Activated CD4-positive, CD25-positive, alpha-beta regulatory T cell treated with anti-CD3 and anti-CD28 coated beads, Interleukin-2, amount 50 U/mL, for 24 hours (primary cell): ENCODE measurements at places on chromosomes 3 and 15.

GRCh38 chr3:193928354-193929209, 207.4 kb upstream of the HES1 start:
- ATAC-seq, result no peak

GRCh38 chr15:70557521-70558258, 205.7 kb downstream of the UACA start:
- no peak for ATAC-seq

DNA sequence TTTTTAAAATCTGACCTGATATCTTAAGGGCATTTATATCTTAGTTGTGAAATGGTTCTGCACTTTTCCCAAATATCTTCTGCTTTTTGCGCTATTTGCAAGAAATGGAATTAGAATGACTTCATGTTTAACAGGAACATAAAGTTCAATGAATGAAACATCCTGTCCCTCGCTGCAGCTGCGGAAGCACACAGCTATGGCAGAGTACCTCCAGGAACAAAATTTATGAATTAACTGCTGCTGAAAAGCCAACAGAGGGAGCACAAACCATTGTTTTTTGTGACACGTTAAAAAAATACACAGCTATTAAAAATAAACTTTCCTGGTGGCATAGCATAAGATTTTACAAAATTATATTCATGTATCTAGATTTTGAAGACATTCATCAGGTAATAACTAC, 404.4 kb upstream of the MDFIC2 start:
- ATAC-seq, result no peak

- no peak for ATAC-seq
These were observed 109.1 kb downstream of the POLQ start for GRCh38 chr3:121436641-121437040.

GRCh38 chr15:67085818-67086636, 20.6 kb downstream of the SMAD3 start:
- peak; percentile 33 for ATAC-seq

GRCh38 chr3:114498539-114499370, 204.9 kb downstream of the TIGIT start:
- no peak for ATAC-seq

GRCh38 chr3:108271626-108272025, 24.7 kb upstream of the HHLA2 start:
- ATAC-seq, result no peak

DNA sequence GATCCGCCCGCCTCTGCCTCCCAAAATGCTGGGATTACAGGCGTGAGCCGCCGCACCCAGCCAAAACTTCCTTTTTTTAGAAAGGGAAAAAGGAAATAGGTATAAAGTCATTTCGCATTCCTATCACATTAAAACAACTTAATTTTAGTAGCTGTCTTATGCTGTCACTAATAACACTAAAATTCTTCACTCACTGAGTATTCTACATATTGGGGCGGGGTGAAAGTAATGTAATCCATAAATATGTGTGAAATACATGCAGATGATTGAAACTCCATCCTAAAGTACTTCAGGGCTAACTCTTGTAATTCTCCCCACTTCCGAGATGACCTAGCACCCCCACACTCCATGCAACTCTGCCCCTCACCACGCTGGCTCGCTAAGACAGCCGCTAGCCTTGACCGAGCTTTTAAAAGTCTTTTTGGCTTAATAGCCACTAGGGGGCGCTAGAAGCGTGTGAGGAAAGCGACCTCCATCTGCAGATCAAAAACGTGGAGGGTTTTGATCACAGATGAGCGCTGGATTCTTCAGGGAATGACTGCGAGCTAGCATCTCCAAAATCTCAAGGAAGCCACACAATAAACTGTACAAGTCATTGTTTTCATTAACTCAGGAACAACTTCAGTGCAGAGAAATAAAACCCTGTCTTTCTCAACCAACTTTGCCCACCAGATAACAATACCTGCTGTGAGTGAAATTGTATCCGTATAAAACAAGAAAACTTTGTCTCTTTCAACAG, 129.3 kb upstream of the IGF1R start:
- ATAC-seq, result peak; percentile 58

GRCh38 chr15:61680260-61681037, 379.8 kb downstream of the VPS13C start:
- no peak for ATAC-seq

DNA sequence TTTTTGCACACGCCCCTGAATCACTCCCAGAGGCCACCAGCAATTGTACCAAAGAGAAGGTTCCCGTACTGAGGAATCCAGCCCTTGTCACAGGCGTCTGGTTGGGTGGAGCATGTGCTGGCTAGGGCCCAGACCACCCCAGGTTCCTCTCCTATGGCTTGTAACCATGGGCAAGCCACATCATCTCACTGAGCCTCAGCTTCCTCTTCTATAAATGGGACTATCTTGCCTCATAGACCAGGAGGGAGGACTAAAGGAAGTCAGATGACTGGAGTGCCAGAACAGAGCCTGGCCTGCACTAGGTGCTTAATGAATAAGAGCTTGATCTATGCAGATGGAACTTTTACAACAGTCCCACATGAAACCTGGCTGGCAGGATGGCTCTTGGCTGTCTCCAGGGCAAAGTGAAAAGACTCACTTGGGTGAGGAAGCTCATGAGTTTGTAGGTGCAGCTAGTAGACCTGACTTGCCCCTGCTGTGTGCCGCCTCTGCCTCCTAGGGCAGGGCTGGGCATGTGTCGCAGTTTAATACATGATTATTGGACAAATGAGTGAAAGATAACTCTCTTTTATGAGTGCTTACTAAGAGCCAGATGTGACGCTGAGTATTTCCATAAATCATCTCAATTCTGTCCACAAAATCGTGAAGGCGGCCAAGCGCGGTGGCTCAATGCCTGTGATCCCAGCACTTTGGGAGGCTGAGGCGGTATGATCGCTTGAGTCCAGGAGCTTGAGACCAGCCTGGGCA, 29.3 kb downstream of the CTSH start:
- no peak for ATAC-seq

DNA sequence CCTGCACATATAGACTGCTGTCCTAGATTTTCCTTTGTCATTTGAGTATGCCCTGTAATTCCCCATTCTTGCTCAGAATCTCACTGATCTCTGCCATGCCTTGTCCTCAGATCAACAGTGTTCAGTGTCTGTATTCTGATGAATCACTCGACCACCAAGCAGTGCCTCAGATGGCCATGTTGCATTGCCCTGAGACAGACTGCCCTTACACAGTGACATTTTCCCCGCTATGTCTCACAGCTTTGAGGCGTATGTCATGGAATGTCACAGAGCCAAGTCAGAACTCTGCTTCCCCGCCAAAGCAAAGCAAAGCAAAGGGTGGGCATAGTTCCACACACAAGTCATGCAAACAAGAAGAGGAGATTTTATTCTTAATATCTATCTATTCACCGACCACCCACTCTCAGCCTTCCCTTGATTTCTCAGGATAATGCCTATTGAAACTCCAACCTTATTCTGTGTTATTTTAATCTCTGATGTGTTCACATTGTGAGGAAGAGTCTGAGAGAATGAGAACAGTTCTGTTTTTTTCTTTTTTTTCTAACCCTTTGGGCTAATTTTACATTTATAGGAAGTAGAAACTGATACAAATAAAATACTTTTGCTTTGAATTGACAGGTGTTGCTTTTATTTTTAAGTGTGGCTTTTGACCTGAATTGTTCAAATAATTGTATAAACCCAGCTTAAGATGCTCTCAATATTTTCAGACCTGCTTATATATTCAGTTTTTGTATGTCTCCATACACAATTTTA, 16.9 kb upstream of the PSMD6 start:
- ATAC-seq, result peak; percentile 38

- no peak for ATAC-seq
These were observed 388.0 kb upstream of the LMCD1 start for GRCh38 chr3:8113626-8114025.

GRCh38 chr3:41405466-41405865, 206.2 kb downstream of the CTNNB1 start:
- ATAC-seq, result no peak

DNA sequence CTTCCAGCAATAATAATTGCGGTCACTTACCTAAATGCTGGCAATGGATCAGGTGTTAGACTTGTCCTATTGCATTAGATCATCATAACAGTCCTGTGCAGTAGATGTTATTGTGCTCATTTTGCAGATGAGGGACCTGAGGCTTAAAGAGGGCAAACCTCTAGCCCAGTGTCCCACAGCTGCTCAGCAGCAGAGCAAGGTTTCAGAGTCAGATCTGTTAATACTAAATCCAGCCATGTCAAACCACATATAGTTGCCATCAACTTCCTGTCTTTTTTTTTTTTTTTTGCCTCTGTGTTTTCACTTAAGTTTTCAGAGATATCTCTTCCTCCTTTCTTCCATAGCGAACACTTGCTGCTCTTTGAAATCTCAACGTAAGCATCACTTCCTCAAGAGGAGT, 12.1 kb downstream of the FEZF2 start:
- no peak for ATAC-seq
